ENCODE measurements at places on chromosomes 2 and 18.

- no peak overlapping the region for H3K27ac ChIP-seq
- DNase-seq = no peak
- peak overlapping the region; percentile 9 for H3K4me3 ChIP-seq
- no peaks in the 10 kb centered on the region for H3K36me3 ChIP-seq
- peaks cover 9% of the 10 kb centered on the region for H3K4me1 ChIP-seq
- 0 out of 2 replicates have a peak, but pooled peaks cover 3% of the 10 kb centered on the region for H3K27me3 ChIP-seq
Observed at GRCh38 chr2:16330571-16330970, 335.1 kb downstream of the CYRIA start.

DNA sequence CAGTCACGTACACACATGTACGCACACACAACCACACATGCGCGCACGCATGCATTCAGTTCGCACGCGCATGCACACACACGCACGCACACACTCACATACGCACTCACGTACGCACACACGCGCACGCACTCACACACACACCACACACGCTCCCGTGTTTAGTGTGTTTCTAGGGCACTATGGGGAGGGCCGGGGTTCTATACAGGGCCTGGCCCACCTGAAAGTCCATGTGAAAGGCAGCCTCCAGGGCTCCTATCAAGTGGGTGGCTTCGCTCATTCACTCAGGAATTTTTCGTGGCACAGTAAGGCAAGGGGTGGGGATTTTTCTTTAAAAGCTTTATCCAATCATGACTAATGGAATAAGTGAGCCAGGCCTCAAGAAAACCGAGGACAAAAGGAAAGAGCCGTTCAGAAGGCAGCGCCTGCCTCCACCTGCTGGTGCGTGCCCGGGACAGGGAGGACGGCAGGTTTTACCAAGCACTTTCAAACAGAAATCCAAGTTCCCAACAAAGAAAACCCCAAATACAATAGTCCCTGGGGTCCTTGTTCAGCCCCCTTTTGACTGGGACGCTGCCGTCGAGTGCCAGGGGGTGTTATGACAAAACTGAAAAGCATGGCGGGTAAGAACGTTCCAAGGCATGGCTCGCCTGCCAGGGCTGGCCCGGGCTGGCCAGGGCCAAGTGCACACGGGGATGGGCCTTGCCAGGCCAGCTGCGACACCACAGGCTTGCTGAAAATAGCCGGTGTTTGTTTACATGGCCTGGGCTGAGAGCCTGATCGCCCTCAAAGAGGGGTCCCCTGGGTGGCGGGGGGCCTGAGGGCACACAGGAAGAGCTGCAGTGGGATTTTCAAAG is 110.0 kb downstream of the HDAC4 start:
- H3K27me3 ChIP-seq = no peaks in the 10 kb centered on the region
- H3K27ac ChIP-seq = peak overlapping the region; percentile 47
- DNase-seq = no peak
- H3K36me3 ChIP-seq = no peaks in the 10 kb centered on the region

- H3K27me3 ChIP-seq = no peaks in the 10 kb centered on the region
- H3K27ac ChIP-seq = no peak overlapping the region
- no peak overlapping the region for H3K4me3 ChIP-seq
- no peaks in the 10 kb centered on the region for H3K4me1 ChIP-seq
- DNase-seq = no peak
Observed at GRCh38 chr2:220433131-220433530, 805.7 kb downstream of the SLC4A3 start.

- H3K4me3 ChIP-seq = no peak overlapping the region
- H3K4me1 ChIP-seq = peaks cover 3% of the 10 kb centered on the region
- no peak overlapping the region for H3K27ac ChIP-seq
- no peaks in the 10 kb centered on the region for H3K36me3 ChIP-seq
Observed at GRCh38 chr2:99084256-99084655, 57.3 kb upstream of the C2orf15 start.

- H3K27ac ChIP-seq = no peak overlapping the region
- no peaks in the 10 kb centered on the region for H3K4me1 ChIP-seq
- peak overlapping the region; percentile 81 for H3K4me3 ChIP-seq
- DNase-seq = no peak
- no peaks in the 10 kb centered on the region for H3K27me3 ChIP-seq
Observed at GRCh38 chr2:64525317-64525613, 1.1 kb downstream of the AFTPH start.

DNA sequence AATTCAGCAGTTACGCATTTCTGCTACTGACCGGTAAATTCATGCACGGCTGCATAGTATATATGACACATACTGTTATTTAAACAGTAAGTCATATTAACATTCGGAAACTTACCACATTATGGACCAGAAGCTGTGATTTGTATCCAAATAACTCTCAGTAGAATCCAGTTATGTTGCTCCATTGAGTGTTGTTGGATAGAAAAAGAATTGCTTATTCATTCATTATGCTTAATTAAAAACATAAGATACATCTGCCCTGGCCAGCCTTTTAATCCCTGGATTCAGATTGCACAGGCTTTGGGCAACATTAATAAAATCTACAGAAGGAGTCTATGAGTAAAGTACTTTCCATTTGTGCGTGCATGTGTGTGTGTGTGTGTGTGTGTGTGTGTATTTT is 111.3 kb downstream of the CPS1 start:
- no peak overlapping the region for H3K27ac ChIP-seq
- no peaks in the 10 kb centered on the region for H3K27me3 ChIP-seq
- no peak overlapping the region for H3K4me3 ChIP-seq
- no peaks in the 10 kb centered on the region for H3K36me3 ChIP-seq
- no peak for DNase-seq

DNA sequence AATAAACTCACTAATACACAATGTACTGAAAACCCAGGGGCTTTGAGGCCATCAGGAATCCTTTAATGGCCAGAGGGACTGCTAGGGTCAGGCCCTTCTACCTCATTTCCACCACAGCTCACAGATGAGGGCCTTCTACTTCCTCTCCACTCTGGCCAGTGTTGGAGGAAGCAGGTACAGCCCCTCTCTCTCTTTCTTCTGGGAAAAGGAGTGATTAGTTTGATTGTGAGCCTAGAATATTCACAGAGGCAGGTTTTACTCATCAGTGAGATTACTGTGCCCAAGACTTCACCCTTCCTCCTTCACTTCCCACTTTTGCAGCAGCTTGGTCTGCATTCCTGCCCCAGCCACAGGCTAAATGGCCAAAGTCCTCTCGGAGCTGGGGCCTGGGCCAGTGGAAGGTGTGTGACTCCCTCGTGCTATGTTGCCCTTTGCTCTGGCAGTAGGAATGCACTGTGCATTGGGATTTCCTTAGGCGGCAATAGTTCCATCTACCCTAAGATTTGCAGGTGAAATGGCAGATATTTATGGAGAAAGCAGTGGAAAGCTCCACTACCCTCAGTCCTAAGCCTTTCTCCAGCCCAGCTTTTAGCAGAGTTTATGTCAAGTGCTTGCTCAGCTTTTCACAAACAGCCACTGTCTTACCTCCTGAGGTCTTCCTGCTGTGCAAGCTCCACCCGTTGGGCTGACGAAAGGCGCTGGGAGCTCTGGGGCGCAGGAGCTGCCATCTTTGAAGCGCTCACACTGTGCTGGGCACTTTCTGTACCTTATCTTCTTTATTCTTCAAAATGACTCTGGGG is 36.2 kb upstream of the YES1 start:
- H3K27me3 ChIP-seq = no peaks in the 10 kb centered on the region
- H3K4me1 ChIP-seq = no peaks in the 10 kb centered on the region
- H3K27ac ChIP-seq = no peak overlapping the region

- H3K4me3 ChIP-seq = no peak overlapping the region
- H3K27me3 ChIP-seq = no peaks in the 10 kb centered on the region
- H3K27ac ChIP-seq = no peak overlapping the region
- DNase-seq = no peak
Observed at GRCh38 chr2:8451273-8451672, 230.6 kb upstream of the ID2 start.

GRCh38 chr2:152114366-152114765 is 15.5 kb upstream of the CACNB4 start:
- H3K27me3 ChIP-seq = no peaks in the 10 kb centered on the region
- no peaks in the 10 kb centered on the region for H3K36me3 ChIP-seq
- no peak for DNase-seq
- no peak overlapping the region for H3K27ac ChIP-seq

- no peaks in the 10 kb centered on the region for H3K4me1 ChIP-seq
- no peak for DNase-seq
- H3K27ac ChIP-seq = no peak overlapping the region
- no peaks in the 10 kb centered on the region for H3K36me3 ChIP-seq
- H3K27me3 ChIP-seq = no peaks in the 10 kb centered on the region
- no peak overlapping the region for H3K4me3 ChIP-seq
Observed at GRCh38 chr2:86510436-86510933, 52.8 kb downstream of the CHMP3 start.
